ENCODE measurements at places on chromosomes 2 and 18.

- DNase-seq = no peak
Measured at GRCh38 chr2:10757814-10758286, 36.4 kb downstream of the ATP6V1C2 start.

DNA sequence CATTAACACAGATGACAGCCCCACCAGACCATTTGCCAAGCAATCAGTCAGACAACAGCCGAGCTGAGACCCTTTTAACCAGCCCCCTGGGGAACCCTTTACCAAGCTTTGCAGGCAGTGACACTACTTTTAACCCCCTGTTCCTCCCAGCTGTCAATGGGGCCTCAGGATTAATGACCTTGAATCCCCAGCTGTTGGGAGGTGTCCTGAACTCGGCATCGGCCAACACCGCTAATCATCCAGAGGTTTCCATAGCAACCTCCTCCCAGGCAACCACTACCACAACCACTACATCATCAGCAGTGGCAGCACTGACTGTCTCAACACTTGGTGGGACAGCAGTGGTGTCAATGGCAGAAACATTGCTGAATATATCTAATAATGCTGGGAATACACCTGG is 160.9 kb upstream of the EPC2 start:
- DNase-seq = no peak

- peak; percentile 23 for DNase-seq
Measured at GRCh38 chr2:67649331-67650261, 252.5 kb downstream of the ETAA1 start.

DNA sequence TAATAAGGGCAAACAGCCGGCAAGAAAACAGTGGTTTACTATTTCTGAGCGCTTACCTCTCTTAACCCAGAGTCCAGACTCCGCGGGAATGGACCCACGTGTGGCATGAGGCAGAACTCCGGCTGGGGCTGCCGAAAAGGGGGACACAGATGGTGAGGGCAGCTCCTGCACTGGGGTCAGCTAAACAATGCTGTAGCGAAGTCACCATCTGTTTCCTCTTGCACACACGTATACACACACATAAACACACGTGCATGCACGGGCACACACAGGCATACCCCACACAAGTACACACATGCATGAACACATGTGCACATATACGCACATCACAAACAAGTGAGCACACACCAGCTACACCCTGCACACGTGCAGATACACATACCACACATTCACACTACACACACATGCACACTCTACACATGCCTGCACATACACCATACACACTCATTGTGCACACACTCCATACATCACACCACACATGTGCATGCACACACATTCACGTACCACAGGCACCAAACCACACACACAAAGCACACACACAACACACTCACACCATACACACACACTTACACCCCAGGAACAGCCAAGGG is 105.9 kb upstream of the ID2 start:
- DNase-seq = no peak

- no peak for DNase-seq
Measured at GRCh38 chr2:206396211-206396610, 47.1 kb upstream of the ADAM23 start.

- DNase-seq = no peak
Measured at GRCh38 chr2:178911039-178911438, 103.8 kb upstream of the TTN start.

- no peak for DNase-seq
Measured at GRCh38 chr2:237202288-237203030, 116.8 kb downstream of the COPS8 start.

DNA sequence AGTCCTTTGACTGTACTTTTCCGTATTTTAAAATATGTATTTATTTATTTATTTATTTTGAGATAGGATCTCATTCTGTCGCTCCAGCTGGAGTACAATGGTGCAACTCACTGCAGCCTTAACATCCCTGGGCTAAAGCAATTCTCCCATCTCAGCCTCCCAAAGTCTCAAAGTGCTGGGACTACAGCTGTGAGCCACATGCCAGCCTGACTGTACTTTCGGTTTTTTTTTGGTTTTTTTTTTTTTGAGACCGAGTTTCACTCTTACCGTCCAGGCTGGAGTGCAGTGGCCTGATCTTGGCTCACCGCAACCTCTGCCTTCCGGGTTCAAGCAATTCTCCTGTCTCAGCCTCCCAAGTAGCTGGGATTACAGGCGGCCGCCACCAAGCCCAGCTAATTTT is 28.9 kb upstream of the CCNYL1 start:
- no peak for DNase-seq

GRCh38 chr18:75478996-75479880 is 51.7 kb upstream of the SMIM21 start:
- DNase-seq = peak; percentile 74

- no peak for DNase-seq
Measured at GRCh38 chr18:46623541-46623940, 33.5 kb downstream of the LOXHD1 start.

DNA sequence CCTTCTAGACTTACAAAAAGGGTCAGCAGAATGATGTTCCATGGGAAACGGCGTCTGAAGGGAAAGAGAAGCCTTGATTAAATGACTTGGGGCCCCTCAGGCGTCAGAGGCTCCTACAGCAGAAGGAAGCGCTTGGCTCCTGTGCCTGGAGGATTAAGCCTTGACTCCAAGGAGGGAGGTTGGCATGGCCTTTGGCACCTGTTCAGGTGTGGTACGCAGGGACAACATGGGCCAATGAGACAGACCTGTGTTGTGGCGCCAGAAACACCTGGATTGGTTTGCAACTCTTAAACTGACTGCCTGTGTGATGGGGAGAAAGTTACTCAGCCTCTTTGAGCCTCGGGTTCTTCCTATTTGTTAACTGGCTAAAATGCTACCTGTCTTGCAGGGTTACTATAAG is 7.6 kb downstream of the PNKD start:
- DNase-seq = no peak

GRCh38 chr18:11818486-11819203 is 32.6 kb upstream of the CHMP1B start:
- no peak for DNase-seq

- no peak for DNase-seq
Measured at GRCh38 chr2:168729455-168729854, 73.0 kb upstream of the NOSTRIN start.

- no peak for DNase-seq
Measured at GRCh38 chr2:170277951-170278350, 100.0 kb downstream of the MYO3B start.

DNA sequence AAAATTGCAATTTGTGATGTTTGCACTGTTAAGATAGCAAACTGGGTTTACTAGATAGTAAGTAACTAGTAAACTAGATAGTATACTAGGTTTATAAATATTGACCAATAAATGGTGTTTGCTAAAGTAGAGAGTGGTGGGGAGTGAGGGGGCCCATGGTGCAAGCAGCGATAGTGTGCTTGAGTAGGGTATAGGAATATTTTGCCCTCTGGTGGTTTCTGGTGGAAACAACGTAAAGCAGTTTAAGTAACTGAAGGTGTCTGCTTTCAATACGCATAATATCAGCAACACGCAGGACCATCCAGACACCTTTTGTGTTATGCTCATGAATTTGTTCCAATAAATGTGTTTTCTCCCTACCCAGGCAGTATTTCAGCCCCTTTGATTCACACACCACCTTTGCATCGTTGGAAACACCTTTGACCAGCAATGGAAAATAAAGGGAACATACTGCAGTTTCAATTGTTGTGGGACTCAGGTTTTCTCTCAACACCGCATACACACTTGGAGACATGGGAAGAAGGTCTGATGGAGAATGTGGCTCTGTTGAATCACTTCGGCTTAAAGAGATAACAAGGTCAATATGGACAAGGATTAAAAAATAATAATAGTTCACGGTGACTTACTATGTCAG is 16.7 kb upstream of the STAT1 start:
- peak; percentile 55 for DNase-seq

GRCh38 chr2:48929571-48930301 is 174.2 kb upstream of the LHCGR start:
- no peak for DNase-seq

- DNase-seq = no peak
Measured at GRCh38 chr2:119449521-119449920, 17.9 kb downstream of the TMEM37 start.

DNA sequence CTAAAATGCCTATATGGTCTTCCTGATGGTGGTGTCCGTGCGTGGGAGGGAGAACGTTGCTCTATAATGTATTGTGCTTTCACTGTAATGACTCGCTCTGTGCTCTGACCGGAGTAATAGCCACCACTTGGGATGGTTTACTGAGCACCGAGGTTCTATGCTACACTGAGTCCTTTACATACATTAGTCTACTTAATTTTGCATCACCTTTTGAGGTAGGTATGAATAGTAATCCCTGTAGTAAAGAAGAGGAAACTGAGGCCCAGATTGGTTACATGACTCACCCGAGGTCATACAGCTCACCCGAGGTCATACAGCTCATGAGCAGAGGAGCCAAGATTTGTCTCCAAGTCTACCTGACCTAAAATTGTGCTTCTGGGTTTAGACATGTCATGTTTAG is 79.5 kb downstream of the ARMC9 start:
- DNase-seq = no peak

GRCh38 chr18:9482790-9483189 is 7.5 kb downstream of the RALBP1 start:
- DNase-seq = no peak

- DNase-seq = no peak
Measured at GRCh38 chr2:129777762-129778583, 201.5 kb upstream of the RAB6C start.

- peak; percentile 45 for DNase-seq
Measured at GRCh38 chr2:60549238-60549927, 4.1 kb downstream of the BCL11A start.

- peak; percentile 84 for DNase-seq
Measured at GRCh38 chr18:59249199-59249774, 24.0 kb downstream of the RAX start.

DNA sequence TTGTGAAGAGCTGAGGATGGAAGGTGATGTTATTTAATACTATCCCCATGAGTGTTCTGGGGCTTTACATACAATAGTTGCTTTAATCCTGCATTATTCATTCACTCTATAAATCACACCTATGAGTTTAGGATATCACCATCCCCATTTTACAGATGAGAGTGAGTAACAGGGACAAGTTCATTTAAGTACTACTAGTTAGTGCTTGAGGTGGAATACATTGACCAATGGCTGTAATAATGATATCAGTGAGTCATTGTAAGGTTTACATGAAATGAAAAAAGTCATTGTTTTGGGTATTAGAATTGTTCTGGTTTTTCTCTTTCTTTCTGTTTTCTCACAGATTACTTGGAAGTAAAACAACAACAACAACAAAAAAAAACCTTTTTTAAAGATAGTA is 42.5 kb downstream of the TANC1 start:
- DNase-seq = no peak

DNA sequence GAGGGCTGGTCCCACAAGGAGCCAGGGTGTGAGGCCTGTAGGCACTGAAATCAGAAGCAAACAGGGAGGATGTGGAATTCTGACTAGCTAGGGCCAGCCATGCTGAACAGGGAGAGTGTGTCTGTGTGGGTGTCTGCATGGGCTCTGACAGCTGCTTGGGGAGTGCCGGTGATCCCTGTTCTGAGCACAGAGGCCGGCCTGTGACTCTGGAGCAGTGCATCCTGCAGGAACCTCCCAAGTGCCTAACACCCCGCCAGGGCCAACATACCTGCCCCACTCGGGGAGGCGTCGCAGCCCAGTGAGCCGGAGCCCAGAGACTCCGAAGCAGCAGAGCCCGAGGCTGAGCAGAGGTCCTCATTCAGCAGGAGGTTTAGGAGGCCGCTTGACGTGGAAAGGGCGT is 11.5 kb upstream of the HES6 start:
- DNase-seq = no peak

- no peak for DNase-seq
Measured at GRCh38 chr2:226548732-226549131, 250.9 kb downstream of the IRS1 start.

- DNase-seq = peak; percentile 22
Measured at GRCh38 chr2:122737429-122738077, 982.1 kb downstream of the TSN start.

DNA sequence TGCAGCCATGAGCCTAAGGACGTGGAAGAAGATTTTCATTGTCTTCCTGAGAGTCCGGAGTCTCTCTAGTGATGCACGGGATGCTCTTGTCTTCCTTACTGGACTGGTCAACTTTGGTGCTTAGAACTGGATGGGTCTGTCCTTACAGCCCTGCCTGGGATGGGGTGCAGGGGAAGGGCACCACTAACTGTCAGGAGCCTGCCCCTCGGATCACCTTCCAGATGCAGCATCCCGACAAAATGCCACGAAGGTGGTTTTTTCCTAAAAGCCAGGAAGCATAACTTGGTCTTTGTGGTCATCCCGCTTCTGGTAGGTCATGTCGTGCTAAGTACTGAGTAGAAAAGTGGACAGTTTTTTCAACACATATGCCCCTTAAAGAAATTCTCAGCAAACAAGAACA is 207.4 kb upstream of the TWIST2 start:
- no peak for DNase-seq

DNA sequence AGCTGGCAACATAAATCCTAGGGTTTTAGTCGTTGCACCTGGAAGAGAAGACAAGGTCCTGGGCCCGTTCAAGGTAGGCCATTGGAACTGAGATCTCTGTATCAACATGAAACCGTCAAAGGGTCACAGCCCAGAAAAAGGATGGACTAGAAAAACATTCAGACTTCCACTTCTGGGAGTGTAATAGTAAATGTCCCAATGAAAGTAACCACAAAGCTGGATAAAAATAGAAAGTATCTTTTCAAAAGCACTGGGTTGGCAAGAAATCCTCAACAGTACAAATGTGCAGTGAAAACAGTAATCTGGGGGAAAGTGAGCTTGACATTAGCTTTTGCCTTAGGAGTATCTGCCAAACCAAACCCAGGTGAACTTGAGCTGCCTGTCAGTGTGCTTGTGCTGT is 12.9 kb downstream of the CGREF1 start:
- DNase-seq = no peak

DNA sequence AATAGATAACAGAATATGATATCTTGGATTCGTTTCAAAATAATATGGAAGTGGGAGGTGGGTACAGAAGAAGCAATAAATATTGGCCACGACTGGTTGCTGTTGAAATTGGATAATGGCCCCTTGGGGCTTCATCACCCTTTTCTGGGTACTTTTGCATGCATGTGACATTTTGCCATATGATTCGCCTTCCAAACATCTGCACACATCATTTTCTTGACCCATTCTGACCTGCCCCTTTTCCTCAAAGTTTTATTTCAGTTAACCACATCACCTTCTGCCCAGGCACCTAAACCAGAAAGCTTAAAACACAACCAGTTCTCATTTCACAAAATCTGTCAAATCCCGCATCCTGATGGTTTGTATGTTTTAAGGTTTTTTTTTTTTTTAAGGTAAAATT is 116.7 kb upstream of the AGAP1 start:
- no peak for DNase-seq

- no peak for DNase-seq
Measured at GRCh38 chr2:234278556-234279255, 218.2 kb downstream of the ARL4C start.
